Progenitor cell of endocrine pancreas (in vitro differentiated cells): ENCODE measurements at places on chromosomes 2 and 18. TPM values are rescaled to one million over a fixed set of nuclear protein-coding genes. Genes with fewer than 3 reads are reported as not detected.
A peak's percentile ranks its signal among the peaks of the same experiment; 100 is the strongest.

- no peak overlapping the region for H3K27ac ChIP-seq
- no peak for DNase-seq
Observed at GRCh38 chr2:11903085-11903606, 156.7 kb downstream of the LPIN1 start.

Gene NYAP2
- 0.10 TPM in 1 of 2 replicates, not detected in the other for total RNA-seq

Gene NEU2
- total RNA-seq: not detected in 2 replicates

DNA sequence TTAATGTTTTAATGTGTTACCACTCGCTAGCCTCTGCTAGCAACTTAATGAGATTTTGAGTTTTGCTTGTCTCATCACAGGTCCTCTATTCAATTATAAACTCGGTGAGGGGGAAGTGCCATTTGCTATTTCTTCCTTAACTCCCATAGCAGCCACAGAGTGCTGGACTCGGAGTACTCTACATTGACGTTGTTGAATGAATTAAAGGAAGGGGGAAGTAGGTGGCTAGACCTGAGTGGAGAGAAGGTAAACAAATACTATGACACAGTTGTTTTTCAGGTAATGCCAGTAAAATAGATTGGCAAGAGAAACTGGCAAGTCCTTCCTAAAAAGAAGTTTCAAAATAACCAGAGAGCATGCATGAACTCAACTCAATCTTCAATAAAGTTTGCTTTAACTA lies 339.3 kb downstream of the HRH4 start:
- H3K27me3 ChIP-seq: peaks cover 3% of the 10 kb centered on the region
- H3K4me1 ChIP-seq: peaks cover 10% of the 10 kb centered on the region
- H3K36me3 ChIP-seq: no peaks in the 10 kb centered on the region

GRCh38 chr2:183519371-183520056 lies 395.3 kb downstream of the NUP35 start:
- no peak for DNase-seq
- no peak overlapping the region for H3K4me3 ChIP-seq
- H3K4me1 ChIP-seq: peaks cover 7% of the 10 kb centered on the region

DNA sequence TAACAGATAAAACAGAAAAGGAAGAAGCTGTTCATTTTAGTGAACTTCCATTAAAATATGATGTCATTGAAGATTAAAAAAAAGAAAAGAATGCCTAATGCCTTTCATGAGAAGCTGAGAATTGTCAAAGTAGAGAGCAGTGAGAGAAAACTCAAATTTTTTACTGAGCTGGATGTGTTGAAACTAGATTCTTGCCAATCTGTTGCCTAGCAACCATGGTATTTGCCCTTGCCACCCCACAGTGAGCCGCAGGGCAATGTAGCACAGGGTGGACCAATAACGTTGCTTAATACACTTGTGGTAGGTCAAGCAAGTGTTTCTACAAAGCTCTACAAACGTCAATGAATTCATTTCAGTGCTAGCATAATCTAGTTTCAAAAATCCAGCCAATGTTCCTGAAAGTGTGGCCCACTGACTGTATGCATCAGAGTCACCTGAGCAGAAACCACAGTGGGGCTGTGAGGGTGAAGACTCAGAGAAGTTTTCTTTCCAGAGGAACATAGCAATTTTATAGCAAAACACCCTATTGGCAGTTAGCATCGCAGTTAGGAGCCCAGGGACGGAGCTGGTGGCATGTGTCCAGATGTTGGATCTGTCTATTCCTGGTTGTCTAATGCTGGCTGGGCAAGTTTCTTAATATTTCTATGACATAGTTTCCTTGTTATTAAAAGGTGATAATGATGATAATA lies 132.2 kb downstream of the DOCK10 start:
- no peaks in the 10 kb centered on the region for H3K27me3 ChIP-seq
- H3K27ac ChIP-seq: no peak overlapping the region
- no peaks in the 10 kb centered on the region for H3K36me3 ChIP-seq
- no peak overlapping the region for H3K4me3 ChIP-seq

DNA sequence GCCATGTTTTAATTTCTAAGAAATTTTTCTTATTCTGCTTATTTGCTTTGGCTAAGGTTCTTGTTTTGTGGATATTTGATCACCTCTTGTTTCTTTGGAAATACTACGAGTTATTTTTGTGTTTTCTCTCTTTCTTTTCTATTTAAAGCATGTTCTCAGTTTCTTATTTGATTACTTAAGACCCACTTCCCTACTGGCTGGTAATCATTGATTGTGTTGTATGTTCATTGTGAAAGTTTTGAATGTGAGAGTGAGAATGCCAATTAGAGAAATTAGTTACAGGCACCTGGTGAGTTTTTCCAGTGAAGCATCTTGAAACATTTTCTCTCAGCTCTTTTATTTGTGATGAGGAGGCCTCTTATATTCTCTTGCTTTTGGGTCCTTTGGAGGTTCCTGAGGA lies 226.7 kb upstream of the MC4R start:
- H3K27me3 ChIP-seq: peaks cover 7% of the 10 kb centered on the region
- H3K27ac ChIP-seq: no peak overlapping the region
- no peaks in the 10 kb centered on the region for H3K36me3 ChIP-seq
- no peak overlapping the region for H3K4me3 ChIP-seq

GRCh38 chr2:29522951-29523669 lies 398.3 kb downstream of the ALK start:
- H3K4me1 ChIP-seq: no peaks in the 10 kb centered on the region
- no peak for DNase-seq
- no peak overlapping the region for H3K27ac ChIP-seq
- H3K27me3 ChIP-seq: peaks cover 26% of the 10 kb centered on the region
- H3K36me3 ChIP-seq: no peaks in the 10 kb centered on the region
- no peak overlapping the region for H3K4me3 ChIP-seq

Gene CFC1
- total RNA-seq: 27.7 and 30.9 TPM in 2 replicates

- H3K36me3 ChIP-seq: no peaks in the 10 kb centered on the region
- H3K4me3 ChIP-seq: no peak overlapping the region
- no peaks in the 10 kb centered on the region for H3K4me1 ChIP-seq
- no peak for DNase-seq
- peaks cover 17% of the 10 kb centered on the region for H3K27me3 ChIP-seq
Observed at GRCh38 chr2:238874330-238875050, 26.6 kb downstream of the TWIST2 start.

GRCh38 chr18:2570772-2571199 lies 519 bp downstream of the METTL4 start:
- H3K36me3 ChIP-seq: peaks cover 4% of the 10 kb centered on the region
- peaks cover 28% of the 10 kb centered on the region for H3K4me1 ChIP-seq

DNA sequence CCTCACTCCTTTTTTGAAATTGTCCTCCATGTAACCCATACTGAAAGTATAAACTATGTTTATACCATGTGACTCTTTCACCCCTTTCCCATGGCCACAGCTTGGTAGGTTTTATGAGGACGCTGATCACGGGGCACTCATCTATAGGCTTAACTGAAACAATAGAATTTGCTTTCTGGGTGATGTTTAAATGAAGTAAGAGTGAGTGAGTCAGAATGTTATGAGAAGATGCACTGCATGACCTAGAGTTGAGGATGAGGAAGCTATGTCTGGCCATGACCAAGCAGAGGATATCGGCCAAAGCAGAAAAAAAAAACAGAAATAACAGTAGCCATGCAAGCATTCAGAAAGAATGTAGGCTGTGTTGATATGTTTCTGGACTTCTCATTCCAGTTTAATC lies 34.9 kb downstream of the SCN1A start:
- H3K36me3 ChIP-seq: no peaks in the 10 kb centered on the region
- no peaks in the 10 kb centered on the region for H3K27me3 ChIP-seq
- no peak overlapping the region for H3K4me3 ChIP-seq
- no peak overlapping the region for H3K27ac ChIP-seq
- peaks cover 5% of the 10 kb centered on the region for H3K4me1 ChIP-seq

Gene PKDCC
- total RNA-seq: 334 and 335 TPM in 2 replicates

Gene LDLRAD4
- total RNA-seq: 3.4 and 3.8 TPM in 2 replicates

GRCh38 chr2:144131042-144131441 lies 388.9 kb downstream of the ZEB2 start:
- H3K4me3 ChIP-seq: no peak overlapping the region
- H3K36me3 ChIP-seq: no peaks in the 10 kb centered on the region
- H3K4me1 ChIP-seq: no peaks in the 10 kb centered on the region
- DNase-seq: no peak
- H3K27ac ChIP-seq: no peak overlapping the region
- H3K27me3 ChIP-seq: no peaks in the 10 kb centered on the region

DNA sequence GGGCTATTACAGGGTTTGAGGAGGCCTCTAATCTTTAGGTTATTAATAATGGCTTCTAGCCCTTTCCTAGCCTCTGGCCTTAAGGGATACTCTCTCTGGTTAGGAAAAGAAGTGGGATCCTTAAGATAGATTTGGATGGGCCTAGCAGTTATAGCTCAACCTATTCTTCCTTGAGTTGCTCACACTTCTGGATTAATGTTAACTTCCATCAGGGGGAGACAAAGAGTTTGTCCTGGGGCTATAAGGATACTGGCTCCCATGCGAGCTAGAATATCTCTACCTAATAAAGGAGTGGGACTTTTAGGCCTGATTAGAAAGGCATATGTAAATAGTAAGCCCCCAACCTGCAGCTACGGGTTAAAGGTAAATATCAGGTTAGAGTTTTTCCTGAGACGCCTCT lies 14.3 kb upstream of the PTH2R start:
- peaks cover 2% of the 10 kb centered on the region for H3K36me3 ChIP-seq
- no peak overlapping the region for H3K27ac ChIP-seq

Gene NAB1
- total RNA-seq: 57.1 and 64.1 TPM in 2 replicates

GRCh38 chr2:218807626-218808025 lies 24.0 kb downstream of the PRKAG3 start:
- no peak overlapping the region for H3K4me3 ChIP-seq
- H3K36me3 ChIP-seq: peaks cover 14% of the 10 kb centered on the region
- no peak overlapping the region for H3K27ac ChIP-seq

Gene AMER3
- 6.4 and 7.0 TPM in 2 replicates for total RNA-seq

Gene NCKAP5
- total RNA-seq: 1.2 and 1.7 TPM in 2 replicates

DNA sequence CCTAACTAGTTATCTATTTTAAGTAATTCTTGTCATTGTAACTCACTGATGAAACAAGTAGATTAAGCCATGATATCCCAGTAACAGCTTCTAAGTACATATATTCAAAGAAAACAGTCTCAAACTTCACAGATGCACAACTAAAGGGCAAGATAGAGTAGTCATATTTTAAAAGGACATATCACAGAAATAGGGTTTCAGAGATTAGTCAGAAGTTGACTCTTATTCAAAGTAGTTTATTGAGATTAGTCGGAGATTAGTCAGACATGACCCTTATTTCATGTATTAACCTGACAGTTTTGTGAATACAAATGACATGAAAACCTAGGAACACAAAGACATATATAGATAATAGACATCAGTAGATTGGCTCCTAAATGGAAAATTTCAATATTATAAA lies 15.9 kb upstream of the CHAC2 start:
- DNase-seq: no peak
- H3K4me1 ChIP-seq: no peaks in the 10 kb centered on the region
- H3K27ac ChIP-seq: no peak overlapping the region
- no peak overlapping the region for H3K4me3 ChIP-seq

GRCh38 chr2:203814661-203815540 lies 52.7 kb upstream of the CTLA4 start:
- no peaks in the 10 kb centered on the region for H3K36me3 ChIP-seq
- no peak overlapping the region for H3K27ac ChIP-seq
- peak; percentile 14 for DNase-seq
- no peak overlapping the region for H3K4me3 ChIP-seq

Gene GNLY
- total RNA-seq: not detected in 2 replicates

DNA sequence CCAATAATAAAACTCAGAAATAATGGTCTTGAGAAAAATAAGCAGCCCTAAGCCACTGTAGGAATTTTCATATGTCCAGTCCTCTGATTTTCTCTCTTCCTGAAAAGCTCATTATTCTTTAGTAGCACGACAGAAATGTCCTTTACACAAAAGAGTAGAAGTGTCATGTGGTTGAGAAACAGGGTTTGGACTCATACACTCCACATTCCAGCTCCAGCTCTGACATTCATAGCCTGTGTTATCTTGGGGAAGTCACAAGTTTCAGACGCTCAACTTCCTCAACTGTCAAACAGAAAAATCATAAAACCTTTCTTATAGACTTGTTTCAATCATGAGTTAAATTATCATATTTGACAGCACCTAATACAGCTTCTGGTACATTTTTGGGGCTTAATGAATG lies 511.5 kb downstream of the TNS1 start:
- H3K27me3 ChIP-seq: no peaks in the 10 kb centered on the region
- peaks cover 1% of the 10 kb centered on the region for H3K36me3 ChIP-seq
- no peaks in the 10 kb centered on the region for H3K4me1 ChIP-seq

Gene CCDC74B
- total RNA-seq: 10.7 and 10.9 TPM in 2 replicates

Gene NPHP1
- 13.5 and 14.3 TPM in 2 replicates for total RNA-seq

GRCh38 chr2:196601430-196602306 lies 37.8 kb upstream of the CCDC150 start:
- no peak overlapping the region for H3K4me3 ChIP-seq
- peaks cover 1% of the 10 kb centered on the region for H3K27me3 ChIP-seq
- no peak for DNase-seq
- H3K4me1 ChIP-seq: peaks cover 4% of the 10 kb centered on the region
- no peaks in the 10 kb centered on the region for H3K36me3 ChIP-seq

- no peaks in the 10 kb centered on the region for H3K36me3 ChIP-seq
- DNase-seq: no peak
- peaks cover 16% of the 10 kb centered on the region for H3K4me1 ChIP-seq
- no peak overlapping the region for H3K27ac ChIP-seq
Observed at GRCh38 chr2:133500917-133501316, 67.3 kb downstream of the NCKAP5 start.

Gene CNNM3
- total RNA-seq: 48.4 and 54.0 TPM in 2 replicates

DNA sequence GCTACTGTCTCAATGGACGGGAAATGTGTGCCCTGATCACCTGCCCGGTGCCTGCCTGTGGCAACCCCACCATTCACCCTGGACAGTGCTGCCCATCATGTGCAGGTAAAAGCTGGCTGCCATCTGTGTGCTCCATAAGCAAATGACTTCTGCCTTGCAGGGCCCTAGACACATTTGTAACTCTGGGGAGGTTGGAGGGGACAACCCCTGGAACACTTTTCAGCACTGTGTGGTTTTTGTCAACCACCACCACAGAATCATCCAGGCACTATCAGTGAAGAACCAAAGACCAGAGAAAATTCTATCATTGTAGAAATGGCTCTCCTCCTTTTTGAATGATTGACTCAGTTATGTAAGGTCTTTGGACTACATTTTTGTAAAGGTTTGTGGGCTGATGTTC lies 84.3 kb downstream of the FEZ2 start:
- H3K36me3 ChIP-seq: peaks cover 18% of the 10 kb centered on the region
- peaks cover 13% of the 10 kb centered on the region for H3K4me1 ChIP-seq
- H3K4me3 ChIP-seq: no peak overlapping the region
- H3K27ac ChIP-seq: no peak overlapping the region
- no peaks in the 10 kb centered on the region for H3K27me3 ChIP-seq
- DNase-seq: no peak

Gene SIX2
- total RNA-seq: 4.0 and 7.0 TPM in 2 replicates

DNA sequence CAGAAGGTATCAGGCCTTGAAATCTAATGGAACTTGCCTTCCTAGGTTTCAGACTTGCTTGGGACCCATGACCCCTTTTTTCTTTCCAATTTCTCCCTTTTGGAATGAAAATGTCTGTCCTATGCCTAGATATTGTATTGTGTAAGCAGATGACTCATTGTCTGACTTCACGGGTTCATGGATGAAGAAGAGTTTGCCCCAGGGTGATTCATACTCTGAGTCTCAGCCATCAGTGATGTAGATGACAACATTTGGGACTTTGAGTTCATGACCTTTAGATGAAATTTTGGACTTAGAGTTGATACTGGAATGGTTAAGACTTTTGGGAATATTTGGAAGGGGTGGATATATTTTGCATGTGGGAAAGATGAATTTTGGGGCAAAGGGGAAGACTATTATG lies 11.2 kb upstream of the SCYGR5 start:
- H3K27me3 ChIP-seq: no peaks in the 10 kb centered on the region
- DNase-seq: no peak
- no peaks in the 10 kb centered on the region for H3K36me3 ChIP-seq
- no peak overlapping the region for H3K4me3 ChIP-seq
- peaks cover 3% of the 10 kb centered on the region for H3K4me1 ChIP-seq
- H3K27ac ChIP-seq: no peak overlapping the region

GRCh38 chr18:31633392-31634330 lies 42.0 kb downstream of the TTR start:
- no peak overlapping the region for H3K27ac ChIP-seq
- H3K27me3 ChIP-seq: no peaks in the 10 kb centered on the region
- H3K36me3 ChIP-seq: peaks cover 26% of the 10 kb centered on the region
- DNase-seq: no peak
- H3K4me1 ChIP-seq: no peaks in the 10 kb centered on the region

Gene SPTBN1
- total RNA-seq: 283 and 287 TPM in 2 replicates
